ENCODE measurements at places on chromosomes 1 and 21.
A peak's percentile ranks its signal among the peaks of the same experiment; 100 is the strongest.

- no peak for ATAC-seq
Observed at GRCh38 chr1:213688655-213689054, 299.1 kb upstream of the PROX1 start.

- peak; percentile 43 for ATAC-seq
Observed at GRCh38 chr1:59272507-59272906, 24.4 kb upstream of the FGGY start.

GRCh38 chr1:1627829-1628753 is 3.9 kb upstream of the MMP23B start:
- no peak for ATAC-seq

DNA sequence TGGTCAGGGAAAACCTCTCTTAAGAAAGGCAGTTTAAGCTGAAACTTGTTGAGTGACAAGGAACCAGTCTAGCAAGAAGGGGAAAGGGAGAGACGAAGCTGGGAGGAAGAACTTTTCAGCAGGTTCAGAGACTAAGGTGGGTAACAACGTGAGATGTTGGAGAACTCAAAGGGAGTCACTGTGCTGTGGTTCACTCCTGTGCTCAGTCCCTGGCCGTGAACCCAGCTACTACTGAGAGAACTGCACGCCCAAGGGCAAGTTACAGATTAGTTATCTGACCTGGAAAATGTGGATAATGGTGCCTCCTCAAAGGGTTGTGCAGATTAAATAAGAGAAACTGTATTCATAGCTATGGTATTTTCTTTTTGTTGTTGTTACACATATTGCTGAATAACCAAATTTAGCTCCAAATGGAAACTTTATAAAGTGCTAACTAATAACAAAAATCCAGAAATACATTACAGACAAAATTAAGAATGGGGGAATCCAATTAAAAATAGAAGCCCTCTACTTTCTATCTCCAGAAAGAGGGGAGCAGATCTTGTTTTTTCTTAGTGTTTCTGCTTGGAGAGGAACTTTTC is 2.9 kb downstream of the ZBTB40 start:
- no peak for ATAC-seq

GRCh38 chr1:41738475-41738874 is 180.2 kb downstream of the HIVEP3 start:
- ATAC-seq = no peak

DNA sequence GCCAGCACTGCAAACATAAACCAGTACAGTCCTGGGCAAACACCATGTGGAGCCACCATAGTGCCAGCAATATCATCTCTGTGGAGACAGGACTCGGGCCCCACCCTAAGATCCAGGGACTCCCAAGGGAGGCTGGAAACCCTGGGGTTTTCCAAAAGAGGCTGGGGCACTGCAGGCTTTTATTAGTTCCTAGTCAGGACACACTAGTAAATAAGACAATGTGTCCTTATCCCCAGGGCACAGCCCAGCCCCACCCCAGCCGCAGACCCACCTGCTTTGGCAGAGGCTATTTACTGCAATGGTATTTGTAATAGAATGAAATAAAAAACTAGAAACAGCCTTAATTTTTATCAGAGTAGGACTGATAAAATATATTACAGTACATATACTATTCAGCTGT is 486 bp upstream of the GJB3 start:
- no peak for ATAC-seq

DNA sequence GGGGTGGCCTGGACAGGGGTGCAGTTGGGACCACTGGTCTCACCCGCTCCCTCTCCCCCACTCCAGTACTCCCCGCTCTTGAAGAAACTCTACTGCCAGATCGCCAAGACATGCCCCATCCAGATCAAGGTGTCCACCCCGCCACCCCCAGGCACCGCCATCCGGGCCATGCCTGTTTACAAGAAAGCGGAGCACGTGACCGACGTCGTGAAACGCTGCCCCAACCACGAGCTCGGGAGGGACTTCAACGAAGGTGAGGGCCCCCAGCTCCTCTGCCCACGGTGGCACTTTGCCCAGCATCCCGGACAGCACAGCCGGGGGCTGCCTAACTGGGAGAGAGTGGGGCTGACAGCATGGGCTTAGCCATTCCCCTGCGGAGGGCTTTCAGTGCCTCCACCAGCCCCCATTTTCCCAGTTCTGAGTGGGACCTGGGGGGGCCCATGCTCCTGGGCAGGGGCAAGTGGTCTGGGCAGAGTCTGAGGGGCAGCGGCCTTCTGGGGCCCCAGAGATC is 30.2 kb upstream of the CCDC27 start:
- ATAC-seq = no peak

DNA sequence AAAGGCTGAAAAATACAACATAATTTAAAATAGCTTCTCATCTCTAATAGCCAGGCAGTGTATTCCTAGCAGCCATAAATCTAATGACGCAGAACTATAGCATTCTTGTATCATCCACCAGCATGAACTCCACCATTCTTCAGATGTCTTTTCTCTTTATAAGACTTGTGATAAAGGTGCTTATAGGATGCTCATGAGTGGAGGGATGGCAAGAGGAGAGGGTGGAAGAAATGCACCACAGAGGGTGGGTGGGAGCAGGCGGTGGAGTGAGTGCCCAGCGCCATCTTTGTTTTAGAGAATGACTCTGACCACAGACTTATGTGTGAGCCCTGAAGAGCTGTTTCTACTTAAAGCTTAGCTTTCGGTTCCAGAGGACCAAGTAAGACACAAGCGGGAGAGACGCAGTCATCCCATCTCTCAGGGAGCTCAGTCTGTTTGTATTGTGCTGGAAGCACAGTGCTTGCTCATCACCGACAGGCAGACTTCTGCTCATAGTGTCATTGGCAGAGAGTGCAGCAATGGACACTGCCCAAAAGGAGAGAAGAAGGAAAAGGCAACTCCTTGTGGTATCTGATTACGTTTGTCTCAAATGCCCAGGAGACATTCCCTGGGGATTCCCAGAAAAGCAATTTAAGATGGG is 65.6 kb downstream of the KCNJ15 start:
- ATAC-seq = no peak

DNA sequence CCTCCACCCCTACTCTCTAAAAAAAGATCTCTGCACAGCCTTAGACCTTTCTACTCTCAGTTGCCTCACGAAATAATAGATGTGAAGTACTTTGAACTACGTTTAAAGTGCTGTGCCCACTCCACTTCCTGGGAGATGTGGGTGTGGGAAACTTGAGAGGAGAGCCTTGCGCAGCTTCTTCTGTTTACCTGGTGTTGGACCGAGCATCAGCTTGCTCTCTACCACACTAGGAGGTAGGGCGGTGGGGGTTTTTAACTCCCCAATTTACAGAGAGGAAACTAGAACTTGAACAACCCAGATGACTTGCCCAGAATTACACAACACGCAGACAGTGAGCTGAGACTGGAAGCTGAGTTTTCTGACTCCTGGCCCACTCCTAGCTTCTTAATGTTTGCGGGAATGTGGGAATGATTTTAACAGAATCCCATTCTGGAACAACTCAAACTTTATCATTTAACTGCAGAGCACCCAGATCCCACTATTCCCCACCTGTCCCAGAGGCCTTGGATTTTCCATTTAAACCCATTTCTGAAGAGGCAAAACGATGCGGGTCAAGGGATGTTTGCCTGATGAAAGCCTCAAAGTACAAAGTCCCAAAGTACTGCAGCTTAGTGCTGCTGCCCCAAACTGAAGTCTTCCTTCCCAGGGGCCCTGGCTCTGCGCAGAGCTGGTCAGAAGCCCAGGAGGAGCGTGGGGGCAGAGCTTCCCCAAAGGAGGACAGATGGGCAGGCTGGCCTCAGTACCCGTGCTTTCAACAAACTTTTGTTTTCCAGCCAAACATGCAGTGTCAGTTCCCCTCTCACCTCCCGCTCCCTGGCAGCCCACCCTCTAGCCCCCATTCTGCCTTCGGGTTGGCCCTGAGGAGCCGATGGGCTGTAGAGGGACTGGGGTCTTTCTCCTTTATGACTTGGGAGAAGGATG is 19.0 kb downstream of the BTG2 start:
- no peak for ATAC-seq

DNA sequence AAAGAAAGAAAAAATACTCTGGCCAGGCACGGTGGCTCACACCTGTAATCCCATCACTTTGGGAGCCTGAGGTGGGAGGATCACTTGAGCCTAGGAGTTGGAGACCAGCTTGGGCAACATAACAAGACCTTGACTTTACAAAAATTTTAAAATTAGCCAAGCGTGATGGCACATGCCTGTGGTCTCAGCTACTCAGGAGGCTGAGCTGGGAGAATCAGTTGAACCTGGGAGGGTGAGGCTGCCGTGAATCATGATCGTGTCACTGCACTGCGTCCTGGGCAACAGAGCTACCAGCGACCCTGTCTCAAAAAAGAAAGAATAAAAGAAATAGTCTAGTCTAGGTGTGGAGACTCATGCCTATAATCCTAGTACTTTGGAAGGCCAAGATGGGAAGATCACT is 22.3 kb downstream of the RRP1B start:
- ATAC-seq = no peak

GRCh38 chr1:64701071-64701470 is 43.8 kb upstream of the RAVER2 start:
- ATAC-seq = no peak

- no peak for ATAC-seq
Observed at GRCh38 chr21:39647476-39647875, 34.7 kb downstream of the B3GALT5 start.

- ATAC-seq = no peak
Observed at GRCh38 chr21:45824546-45825215, 156.9 kb upstream of the COL6A1 start.

DNA sequence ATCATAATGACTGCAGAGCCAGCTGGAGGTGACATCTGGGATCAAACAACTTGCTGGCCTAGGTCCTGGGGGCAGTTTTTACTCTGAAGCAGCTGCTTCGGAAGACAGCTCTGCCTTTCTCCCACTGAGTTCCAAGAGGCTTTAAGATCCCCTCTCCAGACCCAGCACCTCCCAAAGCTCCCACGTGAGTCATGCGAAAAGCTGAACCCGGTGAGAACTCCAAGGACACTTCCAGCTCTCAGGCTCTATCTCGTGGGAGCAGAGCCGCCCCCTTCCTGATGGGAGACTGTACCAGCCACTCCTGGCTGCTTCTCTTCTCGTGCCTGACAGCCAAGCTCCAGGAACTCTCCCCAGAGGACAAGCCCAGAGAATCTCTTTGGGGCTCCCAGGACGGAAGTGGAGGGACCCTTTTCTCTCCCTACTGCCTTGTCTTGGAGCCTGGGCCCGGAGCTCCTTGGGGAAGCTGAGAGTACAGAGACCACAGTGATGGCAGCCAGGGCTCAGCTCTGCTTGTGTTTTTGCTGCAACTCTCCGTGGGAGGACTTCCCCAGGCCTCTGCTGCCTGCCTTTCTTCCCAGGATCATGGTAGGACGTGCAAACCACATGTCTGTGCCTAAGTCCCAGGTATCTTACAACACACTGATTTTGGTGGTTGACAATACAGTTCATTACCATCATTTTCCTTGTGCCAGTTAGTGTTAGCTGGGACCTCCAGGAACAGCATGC is 40.6 kb downstream of the STUM start:
- peak; percentile 54 for ATAC-seq

DNA sequence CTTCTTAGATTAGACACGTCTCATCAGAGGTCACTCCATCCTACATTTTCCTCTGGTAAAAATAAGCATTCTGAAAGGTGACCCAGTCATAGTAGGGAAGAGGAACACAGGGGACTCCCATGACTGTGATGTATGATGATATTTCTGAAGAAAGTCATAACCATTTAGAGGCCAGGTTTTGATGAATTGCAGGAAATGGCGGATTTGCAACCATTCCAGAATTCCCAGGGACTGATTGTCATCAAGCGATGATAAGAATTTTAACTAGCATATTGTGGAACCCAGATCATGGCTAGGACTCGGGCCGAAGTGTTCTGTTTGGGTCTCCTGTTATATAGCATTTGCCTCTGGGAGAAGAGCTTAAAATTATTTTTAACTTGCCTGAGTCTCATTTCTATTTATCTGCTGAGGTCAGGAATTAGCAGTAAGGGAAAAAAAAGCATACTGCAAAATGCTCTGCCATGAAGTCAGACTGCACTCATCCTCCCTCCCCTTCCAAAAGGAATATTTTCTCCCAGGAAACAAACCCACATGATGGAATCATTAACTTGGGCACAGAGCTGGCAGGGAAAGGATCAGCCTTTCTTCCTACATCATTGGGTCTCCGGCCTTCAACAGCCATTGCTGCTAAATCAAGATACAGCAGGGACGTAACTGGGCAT is 286.7 kb downstream of the HLX start:
- no peak for ATAC-seq
